LHCN-M2 (cell line): ENCODE measurements at places on chromosomes 3 and 15. TPM values are rescaled to one million over a fixed set of nuclear protein-coding genes. Genes with fewer than 3 reads are reported as not detected.
A peak's percentile ranks its signal among the peaks of the same experiment; 100 is the strongest.

The SPTBN5 gene
- total RNA-seq = 0.69 and 0.90 TPM in 2 replicates

The CNTN4 gene
- total RNA-seq = not detected in 2 replicates

The ERICH6 gene
- 0.11 and 0.38 TPM in 2 replicates for total RNA-seq

The ISLR gene
- total RNA-seq = 0.13 and 0.34 TPM in 2 replicates

DNA sequence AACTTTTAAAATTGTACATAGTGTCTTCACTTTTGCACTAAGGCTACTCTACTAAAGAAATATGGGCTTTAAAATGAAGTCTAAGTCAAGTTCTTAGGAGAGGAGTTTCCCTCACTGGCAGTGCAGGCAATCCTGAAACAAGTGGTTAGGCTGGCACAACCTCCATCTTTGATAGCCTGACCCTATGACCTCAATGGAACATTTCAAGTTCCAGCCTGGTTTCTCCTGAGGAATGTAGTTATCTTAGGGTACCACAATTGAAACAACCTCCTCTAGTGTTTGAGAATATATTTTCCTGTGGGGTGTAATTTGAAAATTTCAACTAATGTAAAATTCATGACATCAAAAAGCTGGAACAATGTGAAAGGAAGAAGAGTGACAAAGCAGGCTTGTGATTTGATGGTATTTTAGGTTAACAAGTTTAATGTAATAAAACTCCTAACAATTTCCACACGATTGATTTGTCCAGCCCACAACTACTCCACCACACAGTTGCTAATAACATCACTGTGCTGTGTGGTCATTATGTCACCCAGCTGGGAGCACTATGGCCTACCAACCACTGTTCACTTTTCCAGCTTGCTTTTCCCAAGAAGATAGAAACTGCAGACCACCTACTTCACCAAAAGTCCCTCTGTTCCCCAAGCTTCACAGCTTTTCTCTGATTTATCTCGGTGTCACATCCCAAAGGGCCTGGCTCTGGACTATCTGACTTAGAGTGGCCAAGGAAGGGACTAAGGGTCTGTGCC, 1.8 kb downstream of the WWTR1 start:
- peak; percentile 53 for DNase-seq

DNA sequence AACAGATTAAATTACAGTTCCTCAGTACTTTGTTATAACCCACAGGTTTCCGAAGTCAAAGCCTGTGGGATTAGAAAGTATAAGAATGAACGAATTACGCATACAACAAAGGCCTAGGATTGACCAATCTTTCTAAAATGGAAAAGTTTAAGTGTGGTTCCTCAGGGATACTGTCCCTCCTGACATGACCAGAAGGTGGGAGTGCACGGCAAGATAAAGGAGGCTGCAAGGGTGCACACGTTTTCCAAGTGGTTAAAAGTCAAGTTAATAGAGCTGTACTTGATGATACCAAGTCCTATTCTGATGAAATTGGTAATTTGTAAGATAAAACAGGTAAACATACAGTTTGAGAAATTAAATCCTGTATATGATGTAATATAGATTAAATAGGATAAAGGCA, 96.2 kb downstream of the ALDH1A2 start:
- DNase-seq = peak; percentile 12

- no peak for DNase-seq
These were observed 5.0 kb downstream of the SUCNR1 start for GRCh38 chr3:151878465-151878864.

- peak; percentile 23 for DNase-seq
These were observed 26.3 kb downstream of the DZIP1L start for GRCh38 chr3:138089091-138089490.

GRCh38 chr15:89112341-89112971, 24.2 kb downstream of the ABHD2 start:
- DNase-seq = peak; percentile 83
